ENCODE measurements at places on chromosomes 6 and 20. TPM values are rescaled to one million over a fixed set of nuclear protein-coding genes. Genes with fewer than 3 reads are reported as not detected.

GRCh38 chr20:35144694-35145093 lies 2.4 kb downstream of the EDEM2 start:
- DNase-seq = no peak
- H3K27me3 ChIP-seq = no peaks in the 10 kb centered on the region
- no peak overlapping the region for H3K4me3 ChIP-seq
- H3K4me1 ChIP-seq = peaks cover 11% of the 10 kb centered on the region
- H3K36me3 ChIP-seq = peaks cover 50% of the 10 kb centered on the region

DNA sequence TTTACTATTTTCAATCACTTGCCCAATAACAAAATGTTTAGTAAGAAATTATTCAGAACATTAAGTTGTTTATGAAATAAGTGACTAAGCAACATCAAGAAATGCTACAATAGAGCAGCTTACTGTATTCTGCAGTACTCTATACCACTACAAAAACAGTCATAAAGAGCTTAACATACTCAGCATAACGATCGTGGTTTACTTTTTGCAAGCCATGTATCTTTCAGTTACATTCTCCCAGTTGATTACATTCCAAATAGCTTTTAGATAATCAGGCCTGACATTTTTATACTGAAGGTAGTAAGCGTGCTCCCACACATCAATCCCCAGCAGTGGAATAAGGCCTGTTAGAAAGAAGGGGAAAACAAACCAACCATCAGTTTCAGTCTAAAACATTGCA lies 10.7 kb downstream of the SOD2 start:
- DNase-seq = no peak
- peaks cover 9% of the 10 kb centered on the region for H3K4me1 ChIP-seq
- no peaks in the 10 kb centered on the region for H3K27me3 ChIP-seq

DNA sequence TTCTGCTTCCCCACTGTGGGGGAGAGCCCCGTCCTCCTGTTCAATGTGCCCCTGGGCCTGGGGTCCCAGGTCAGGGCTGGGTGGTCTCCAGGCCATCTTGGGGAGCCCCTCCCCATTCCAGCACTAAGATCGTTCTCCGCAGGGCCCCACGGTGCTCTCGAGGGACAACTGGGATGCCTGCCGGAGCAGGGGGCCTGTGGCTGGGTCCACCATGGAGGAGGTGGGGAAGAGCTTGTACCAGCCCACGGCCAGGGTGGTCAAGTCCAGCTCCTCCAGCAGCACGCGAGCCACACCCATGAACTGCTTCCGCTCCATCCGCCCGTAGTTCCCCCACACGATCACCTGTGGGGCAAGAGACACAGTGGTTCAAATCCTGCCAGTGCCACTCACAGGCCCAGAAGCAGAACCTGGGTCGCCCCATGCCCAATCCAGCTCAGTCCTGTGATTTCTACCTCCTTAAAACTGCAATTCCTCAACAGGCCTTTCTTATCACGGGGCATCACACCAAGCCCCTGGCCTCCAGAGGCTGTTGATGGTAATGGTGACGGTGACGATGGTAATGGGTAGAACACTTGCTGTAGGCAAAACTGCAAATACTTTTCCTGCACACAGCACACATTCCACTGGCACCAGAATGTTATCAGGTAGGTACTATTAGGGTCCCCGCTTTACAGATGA lies 10.5 kb downstream of the KCNK15 start:
- H3K27ac ChIP-seq = no peak overlapping the region
- no peaks in the 10 kb centered on the region for H3K4me1 ChIP-seq
- no peak for DNase-seq

- no peaks in the 10 kb centered on the region for H3K27me3 ChIP-seq
- H3K4me1 ChIP-seq = peaks cover 28% of the 10 kb centered on the region
- H3K36me3 ChIP-seq = peaks cover 4% of the 10 kb centered on the region
- H3K4me3 ChIP-seq = no peak overlapping the region
Measured at GRCh38 chr6:143581835-143582480, 70.4 kb upstream of the FUCA2 start.

- H3K4me3 ChIP-seq = no peak overlapping the region
- no peaks in the 10 kb centered on the region for H3K4me1 ChIP-seq
- H3K27ac ChIP-seq = no peak overlapping the region
- H3K27me3 ChIP-seq = no peaks in the 10 kb centered on the region
- DNase-seq = no peak
- H3K36me3 ChIP-seq = no peaks in the 10 kb centered on the region
Measured at GRCh38 chr6:138205437-138206094, 12.7 kb downstream of the PBOV1 start.

Gene KIAA1755
- not detected for total RNA-seq

Gene PGC
- total RNA-seq = not detected

Data from MCF 10A (cell line).